RPMI8226 (cell line): ENCODE measurements at places on chromosomes 3 and 15.

DNA sequence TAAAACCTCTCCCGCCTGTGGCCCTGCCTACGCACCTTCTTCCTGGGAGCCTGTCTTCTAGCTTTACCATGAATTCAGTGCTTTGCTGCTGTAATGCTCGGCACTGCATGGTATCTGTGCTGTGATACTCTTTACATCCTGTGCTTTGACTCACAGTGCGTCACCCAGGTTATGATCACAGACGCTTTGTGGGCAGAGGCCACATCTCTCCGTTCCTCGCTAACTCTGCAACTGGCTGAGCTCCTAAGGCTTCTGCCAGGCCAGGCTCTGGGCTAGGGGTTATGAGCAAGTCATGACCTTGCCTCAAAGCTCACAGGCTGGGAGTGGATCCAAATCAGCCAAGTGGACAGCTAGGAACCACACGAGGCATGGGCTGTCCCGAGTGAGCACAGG is 23.2 kb downstream of the SPTBN5 start:
- no peak for DNase-seq

DNA sequence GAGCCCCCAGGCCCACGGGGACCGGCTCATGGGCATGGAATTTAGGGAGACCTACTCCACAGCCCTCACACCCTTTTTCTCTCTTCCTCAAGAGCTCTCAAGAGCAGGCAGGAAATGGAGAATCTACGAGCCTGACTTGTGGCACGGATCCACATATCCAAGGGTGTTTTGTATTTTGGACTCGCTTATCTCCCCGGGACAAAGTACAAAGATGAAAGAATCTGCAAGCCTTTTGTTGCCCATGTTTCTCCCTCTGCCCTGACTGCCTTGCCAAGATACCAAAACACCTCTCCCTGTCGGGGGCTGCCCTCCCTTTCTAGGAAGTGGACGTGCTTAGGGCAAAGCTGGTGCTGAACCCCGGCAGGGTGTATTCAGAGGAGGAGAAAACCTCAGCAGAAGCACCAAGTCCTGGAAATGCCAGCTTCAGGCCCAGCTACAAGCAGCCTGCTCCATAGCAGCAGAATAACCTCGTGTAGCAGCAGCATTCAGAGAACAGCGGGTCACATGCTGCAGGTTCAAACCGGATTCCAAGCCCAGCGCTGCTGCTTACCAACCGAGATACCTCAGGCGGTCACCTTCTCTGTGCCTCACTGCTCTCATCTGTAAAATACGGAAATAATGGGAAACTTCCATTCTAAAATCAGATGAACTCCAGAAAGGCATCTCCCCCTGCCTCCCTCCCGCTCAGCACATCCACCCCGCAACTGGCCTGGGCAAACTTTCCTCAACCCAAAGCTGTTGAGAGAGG is 35.2 kb downstream of the DNASE1L3 start:
- DNase-seq: no peak

GRCh38 chr3:101846709-101847108 is 2.6 kb upstream of the NFKBIZ start:
- DNase-seq: no peak

DNA sequence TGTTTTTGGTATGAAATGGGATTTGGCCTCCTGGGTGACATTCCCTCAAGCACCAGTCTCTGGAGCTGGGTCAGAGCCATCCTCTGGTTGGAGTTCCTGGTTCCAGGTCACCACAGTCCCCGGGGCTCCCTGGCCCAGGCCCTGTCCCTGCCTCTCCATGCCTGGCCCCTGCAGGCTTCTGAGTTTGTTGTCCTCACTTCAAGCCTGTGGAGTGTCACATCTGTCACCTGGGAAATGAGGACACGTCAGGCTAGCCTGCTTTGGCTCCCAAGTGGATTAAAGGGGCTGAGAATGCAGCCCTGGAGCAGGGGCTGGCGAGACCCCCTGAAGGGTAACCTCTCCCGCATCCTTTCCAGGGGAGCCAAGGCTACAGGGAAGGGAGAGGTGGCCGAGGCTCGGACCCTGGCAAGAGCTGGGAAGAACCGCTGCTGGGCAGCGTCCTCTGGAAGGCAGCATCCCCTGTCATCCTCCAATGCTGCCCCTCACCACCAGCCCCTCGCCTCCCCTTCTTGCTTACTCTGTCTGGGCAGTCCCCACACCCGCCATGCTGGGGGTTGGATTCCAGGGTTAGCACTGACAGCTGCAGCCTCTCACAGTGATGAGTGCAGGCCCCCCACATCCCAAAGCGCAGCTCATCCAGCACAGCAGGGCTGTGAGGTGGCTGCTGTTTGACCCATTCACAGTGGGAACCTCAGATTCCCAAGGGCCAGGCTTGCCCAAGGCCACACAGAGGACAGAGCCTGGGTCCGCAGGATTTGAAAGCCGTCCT is 75.5 kb upstream of the IQSEC1 start:
- DNase-seq: no peak

DNA sequence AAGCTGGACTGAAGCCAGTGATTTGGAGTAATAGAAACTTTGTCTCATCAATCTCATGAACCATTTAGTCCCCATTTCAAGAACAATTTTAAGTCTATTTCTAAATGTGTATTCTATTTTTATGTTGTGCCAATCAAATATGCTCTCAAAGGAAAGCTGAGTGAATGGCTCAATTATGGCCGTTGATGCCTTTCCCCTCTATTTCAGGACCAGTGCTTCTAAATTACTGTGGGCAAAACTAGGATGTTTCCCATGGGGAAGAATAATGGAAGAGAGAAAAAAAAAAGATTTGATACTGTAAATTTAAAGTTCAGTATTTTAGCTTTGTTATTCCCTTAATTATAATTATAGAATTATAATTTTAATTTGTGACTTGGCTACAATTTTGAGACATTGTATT is 110.1 kb downstream of the CADM2 start:
- DNase-seq: no peak

GRCh38 chr15:99209326-99209725 is 40.1 kb downstream of the TTC23 start:
- no peak for DNase-seq

DNA sequence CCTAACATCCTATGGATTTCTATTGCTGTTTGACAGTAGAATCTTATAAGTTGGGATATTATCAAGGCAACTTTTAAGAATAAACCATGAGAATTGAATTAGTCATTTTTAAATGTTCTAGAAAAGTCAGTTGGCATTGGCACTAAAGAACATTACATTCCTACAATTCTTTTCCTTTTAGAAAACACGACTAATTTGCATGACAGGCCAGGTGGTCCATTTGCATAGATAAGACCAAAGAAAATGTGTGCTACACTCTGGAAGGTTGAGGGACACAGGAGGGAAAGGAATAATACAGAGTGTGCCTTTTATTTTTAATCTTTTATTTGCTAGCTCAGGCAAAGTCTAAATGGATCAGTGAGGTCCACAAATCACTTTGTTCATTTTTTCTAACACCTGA is 962.3 kb downstream of the EPHA3 start:
- DNase-seq: no peak

- no peak for DNase-seq
Measured at GRCh38 chr3:193767353-193768069, 174.5 kb downstream of the OPA1 start.

- DNase-seq: no peak
Measured at GRCh38 chr3:19002606-19003005, 145.7 kb upstream of the KCNH8 start.

DNA sequence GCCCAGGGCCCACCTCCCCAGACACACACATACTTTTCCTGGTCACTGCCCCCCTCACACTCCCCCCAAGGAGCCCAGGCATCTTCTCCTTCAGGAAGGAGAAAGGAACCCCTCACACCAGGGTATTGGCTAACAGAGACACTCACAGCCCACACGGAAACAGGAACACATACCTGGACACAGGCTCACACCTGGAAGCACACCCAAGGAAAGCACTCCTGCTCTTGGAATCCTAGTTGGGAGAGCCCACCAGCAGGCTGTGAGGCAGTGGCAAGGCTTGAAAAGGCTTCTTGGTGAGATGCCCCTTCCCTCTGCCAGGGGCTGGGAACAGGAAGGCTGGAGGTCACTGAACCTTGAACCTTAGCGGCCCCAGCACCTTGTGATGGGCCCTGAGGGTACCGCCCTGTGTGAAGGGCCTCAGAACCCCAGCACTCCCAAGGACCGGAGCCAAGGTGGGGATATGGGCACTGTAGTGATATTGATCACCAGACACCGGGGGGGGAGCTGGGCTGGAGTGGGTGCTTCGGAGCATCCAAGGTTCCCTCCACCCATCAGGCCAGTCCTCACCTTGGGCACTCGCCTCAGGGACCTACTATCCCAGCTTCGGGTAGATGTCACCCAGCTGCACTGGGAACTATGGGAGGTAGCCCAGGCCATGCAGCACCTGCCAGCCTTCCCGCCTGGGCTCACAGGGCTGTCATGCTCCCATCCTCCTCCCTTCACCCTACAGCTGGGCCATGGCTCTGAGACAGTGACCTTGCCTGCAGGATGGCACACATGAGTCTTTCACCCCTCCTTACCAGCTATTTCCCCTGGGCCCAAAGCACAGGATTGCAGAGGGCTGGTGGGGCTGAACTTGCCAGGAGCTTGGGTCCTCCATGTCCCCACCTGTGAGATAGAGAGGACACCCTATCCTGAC is 16.4 kb downstream of the MYL3 start:
- DNase-seq: no peak

- DNase-seq: no peak
Measured at GRCh38 chr3:187122261-187122660, 17.0 kb downstream of the RPL39L start.

GRCh38 chr3:47404431-47404876 is 23.6 kb downstream of the PTPN23 start:
- no peak for DNase-seq

GRCh38 chr3:38227989-38228388 is 37.6 kb upstream of the SLC22A13 start:
- DNase-seq: no peak

- no peak for DNase-seq
Measured at GRCh38 chr3:22306454-22306853, 555.4 kb upstream of the ZNF385D start.

GRCh38 chr3:125231895-125232294 is 19.3 kb upstream of the SLC12A8 start:
- DNase-seq: no peak

DNA sequence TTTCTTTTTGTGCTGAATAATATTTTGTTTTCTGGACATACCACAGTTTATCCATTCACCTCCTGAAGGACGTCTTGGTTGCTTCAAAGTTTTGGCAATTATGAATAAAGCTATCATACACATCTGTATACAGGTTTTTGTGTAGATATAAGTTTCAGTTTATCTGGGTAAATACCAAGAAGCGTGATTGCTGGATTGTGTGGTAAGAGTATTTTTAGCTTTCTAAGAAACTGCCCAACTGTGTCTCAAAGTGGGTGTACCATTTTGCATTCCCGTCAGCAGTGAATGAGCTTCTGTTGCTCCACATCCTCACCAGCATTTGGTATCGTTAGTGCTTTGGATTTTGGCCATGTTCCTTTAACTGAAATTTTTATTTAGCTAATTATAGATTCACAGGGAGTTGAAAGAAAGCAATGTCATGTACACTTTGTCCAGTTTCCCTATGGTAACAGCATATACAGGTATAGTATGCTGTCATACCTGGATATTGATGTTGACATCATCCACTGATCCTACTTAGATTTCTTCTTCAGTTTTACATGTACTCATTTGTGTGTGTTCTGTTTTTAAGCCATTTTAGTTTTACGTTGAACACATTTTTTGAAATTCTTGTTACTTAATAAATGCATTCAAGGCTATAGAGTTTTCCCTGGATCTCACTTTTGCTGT is 11.9 kb downstream of the ARID3B start:
- no peak for DNase-seq

DNA sequence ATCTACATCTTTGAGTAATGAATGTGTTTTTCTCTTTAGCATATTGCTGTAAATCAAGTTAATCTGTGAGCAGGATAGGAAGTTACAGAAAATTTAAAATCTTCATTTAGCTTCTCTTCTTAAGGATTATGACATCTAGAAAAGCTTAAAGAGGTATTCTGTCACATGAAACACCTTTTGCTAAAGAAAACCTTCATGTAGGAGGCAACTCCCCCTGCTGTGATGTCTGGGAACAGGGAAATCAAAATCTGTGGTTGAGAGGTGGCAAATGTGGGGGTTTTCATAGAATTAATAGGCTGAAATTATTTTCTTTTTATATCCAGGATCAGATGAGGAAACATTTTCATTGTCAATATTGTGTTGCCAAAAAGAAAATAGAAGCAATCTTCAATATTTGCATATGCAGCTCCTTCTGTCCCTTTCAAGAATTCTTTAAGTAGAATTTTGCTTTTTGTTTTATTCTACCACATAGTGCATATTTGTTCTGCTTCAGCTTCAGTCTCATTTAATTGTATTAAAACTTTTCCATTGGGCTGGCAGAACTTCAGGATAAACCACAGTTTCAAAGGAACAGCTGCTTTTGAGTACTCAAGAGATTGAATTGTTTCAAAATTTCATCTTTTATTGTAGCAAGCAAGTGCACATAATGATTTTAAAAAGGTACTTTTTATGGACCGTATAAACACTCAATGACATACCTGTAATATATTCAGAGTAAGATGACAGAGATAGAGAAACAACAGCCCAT is 128.4 kb downstream of the RAP2B start:
- no peak for DNase-seq

DNA sequence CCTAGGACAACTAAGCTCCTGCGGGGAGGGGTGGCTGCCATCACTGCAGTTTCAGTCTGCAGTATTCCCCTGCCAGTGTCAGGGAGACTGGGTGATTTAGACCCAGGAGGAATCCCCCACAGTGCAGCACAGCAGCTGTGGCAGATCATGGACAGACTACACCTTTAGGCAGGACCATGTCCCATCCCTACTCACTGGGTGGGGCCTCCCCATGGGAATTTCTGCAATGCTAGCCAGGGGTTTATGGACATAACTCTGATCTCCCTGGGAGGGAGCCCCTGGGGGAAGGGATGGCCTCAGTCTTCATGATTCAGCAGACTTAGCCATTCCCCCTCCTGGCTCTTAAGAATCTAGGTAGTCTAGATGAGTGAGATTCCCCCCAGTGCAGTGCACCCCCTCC is 130.1 kb upstream of the STAC start:
- no peak for DNase-seq

DNA sequence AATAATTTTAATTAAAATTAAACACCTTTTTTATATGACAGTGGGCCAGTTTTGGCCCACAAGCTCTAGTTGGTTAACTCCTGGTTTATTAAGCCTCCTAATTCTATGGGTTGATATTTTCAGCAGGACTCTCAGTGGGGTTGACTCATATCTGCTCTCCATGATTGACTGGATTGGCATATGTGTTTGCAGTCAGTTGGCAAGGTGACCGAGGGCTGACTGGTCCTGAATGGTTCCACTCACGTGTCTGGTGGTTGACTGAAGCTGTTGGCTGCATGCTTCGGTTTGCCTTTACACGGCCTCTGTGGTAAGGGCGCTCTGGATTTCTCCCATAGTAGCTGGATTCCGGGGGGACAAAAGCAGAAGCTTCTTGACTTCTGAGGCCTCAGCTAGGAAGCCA is 65.3 kb upstream of the ZNF280D start:
- no peak for DNase-seq
